ENCODE measurements at places on chromosomes 12 and 14.

DNA sequence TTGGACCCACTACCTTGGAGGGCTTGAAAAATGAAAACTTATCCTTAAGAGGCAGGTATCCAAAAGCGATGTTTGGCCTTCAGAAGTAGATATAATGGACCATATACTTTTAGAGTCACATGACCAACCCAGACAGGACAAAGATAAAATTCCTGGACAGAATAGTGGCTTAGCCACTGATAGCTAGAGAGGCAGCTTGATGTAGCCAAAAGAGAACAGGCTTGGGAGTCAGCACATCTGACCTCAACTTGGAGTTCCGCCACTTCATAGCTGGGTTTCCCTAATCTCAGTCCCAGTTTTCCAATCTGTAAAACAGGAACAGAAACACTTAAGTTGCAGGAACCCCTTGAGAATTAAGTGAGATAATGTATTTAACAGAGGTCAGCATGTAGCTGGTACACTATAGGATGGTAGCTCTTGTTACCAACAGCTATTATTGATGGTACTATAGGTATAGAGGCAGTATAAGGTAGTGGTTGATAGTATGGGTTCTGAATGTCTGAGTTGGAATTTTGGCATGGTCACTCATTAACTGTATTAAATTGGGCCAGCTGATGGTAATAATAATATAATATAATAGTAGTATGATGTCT lies 63.2 kb upstream of the USP44 start:
- no peak for DNase-seq

DNA sequence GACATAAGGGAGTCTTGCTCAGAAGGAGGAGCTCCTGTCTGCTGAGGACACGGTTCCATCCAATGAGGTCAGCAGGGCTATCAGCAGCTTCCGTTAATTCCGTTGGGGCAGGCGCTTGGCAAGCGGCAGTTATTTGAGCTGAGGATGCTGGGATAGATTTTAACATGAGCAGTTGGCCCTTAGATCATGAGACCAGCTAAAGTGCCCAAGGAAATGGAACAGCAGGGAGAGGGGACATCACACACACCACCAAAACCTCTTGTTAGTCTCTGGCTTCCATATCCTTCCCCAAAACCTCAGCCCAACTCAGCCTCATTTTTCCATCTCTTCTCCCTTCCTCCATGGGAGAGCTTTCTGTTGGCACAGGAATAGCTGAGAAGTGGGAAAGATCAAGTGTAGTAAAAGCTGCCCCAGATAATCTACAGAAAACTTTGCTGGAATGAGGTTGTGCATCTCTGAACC lies 138.7 kb upstream of the PZP start:
- no peak for DNase-seq

DNA sequence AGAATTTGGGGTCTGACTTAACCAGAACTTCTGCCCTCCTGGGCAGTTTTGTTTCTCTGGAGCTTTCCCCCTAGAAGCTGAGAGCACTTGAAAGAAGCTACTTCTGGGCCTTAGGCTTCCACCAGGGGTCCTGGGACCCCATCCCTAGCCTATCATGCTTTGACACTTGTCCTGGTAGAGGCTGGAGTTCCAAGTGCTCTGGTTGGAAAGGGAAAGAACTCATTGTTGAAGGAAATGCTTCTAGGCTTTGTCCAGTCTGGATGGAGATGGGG lies 1.4 kb upstream of the COL2A1 start:
- no peak for DNase-seq

DNA sequence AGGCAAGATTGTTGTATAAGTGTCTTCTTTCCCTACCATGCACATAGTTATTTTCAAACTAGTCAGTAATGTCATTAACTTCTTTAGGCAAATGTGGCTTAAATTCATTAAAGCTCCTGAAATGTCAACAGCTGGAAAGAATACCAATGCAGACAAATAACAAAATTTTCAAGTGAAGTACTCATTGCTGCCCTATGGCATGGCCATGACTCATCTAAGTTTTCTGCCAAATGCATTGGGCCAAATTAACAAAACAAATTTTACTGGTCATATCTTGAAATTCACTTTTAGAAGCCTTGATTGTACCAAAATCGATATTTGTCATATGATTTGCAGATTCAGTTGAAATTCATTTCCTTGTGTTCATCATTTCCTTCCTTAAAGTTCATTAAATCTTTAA lies 915.9 kb downstream of the SLC6A15 start:
- DNase-seq = peak; percentile 3

GRCh38 chr12:32120419-32120818 lies 13.8 kb downstream of the BICD1 start:
- DNase-seq = no peak

DNA sequence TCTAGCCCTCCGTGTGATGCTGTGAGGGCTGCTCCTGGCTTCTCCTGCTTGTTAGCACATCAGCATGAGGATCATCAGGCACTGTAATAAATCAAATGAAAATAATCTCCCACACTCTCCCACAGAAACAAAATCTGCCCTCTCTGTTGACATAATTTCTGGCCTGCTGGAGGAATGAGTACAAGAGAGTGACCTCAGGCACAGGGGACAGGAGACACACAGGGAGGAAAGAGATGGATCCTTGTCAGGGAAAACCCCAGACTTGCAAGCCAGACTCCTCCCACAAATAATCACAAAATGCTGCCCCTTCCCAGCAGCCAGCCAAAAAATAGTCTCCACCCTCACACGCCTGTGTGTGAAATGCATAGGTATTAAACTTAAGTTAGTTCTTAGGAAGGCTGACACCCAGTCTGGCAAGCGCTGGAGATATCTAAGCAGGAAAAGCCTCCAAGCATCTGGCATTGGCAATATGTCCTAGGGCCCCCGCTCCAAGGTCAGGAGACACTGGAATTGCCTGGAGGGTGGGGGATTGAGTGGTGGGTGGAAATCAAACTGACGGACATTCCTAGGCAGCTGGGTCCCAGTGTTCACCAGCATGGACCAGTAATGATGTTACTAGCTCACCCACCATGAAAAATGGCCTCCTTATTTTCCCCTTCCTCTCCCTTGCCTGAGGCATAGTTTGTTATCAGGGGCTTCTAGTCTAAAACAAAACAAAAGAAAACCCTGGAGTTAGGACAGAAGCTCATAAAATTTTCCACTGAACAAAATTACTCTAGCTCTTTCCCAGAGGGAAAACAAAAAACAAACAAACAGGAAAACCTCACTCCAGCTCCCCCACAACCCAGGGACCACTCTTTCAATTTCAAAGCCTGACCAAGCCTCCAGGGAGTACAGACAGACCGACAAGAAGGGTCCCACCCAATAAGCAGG lies 22.0 kb downstream of the SMUG1 start:
- no peak for DNase-seq

DNA sequence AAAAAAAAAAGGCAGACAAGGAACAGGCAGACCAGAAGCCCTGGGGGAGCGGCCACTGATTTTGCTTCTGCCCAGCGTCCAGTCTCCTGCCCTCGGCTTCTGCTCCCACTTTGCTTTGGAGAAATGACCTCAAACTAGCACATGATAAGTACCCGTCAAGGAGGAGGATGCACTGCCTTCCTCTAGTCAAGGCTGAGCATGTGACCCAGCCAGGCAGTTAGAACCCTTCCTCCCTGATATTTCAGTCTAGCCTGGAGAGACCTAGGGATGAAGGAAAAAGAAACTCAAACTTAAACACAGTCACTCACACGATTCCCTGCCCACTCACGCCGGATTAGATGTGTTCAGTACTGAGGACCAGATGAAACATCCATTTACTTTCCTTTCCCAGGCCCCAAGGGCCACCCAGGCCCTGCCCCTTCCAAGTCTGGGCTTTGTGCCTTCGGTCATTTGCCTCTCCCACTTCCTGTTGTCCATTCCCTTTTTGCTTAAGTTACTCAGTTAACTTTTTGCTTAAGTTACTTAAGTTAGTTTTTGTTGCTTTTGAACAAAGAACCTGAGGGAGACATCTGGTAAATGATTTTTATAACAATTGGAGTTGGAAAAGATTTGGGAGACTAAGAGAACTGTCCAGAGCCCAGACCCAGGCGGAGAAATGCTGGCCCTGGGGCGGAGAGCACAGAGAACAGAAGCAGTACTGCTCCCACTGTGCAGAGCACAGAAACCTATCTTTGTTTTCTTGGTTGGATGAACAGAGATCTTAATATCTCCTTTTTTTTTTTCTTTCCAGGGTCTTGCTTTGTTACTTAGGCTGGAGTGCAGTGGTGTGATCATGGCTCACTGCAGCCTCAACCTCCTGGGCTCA lies 23.0 kb upstream of the TTC7B start:
- DNase-seq = no peak

DNA sequence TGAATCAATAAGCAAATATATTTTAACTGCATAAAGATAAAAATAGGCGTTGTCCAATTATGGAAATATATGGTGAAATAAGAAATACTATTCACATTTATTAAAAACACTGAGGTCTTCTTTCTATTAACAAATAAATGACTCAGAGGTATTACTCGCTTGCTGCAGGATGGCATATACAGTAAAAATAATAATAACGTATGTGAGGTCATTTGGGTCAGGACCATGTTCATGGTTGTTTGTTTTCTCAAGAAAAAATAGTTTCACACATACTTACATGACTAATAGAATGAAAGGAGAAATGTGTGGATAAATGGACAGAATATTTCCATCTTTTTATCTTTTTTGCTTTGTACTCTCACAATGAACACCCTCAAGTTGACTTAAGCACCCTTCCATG lies 46.5 kb upstream of the RTL1 start:
- no peak for DNase-seq

- no peak for DNase-seq
Observed at GRCh38 chr12:30740274-30740673, 14.5 kb downstream of the CAPRIN2 start.

DNA sequence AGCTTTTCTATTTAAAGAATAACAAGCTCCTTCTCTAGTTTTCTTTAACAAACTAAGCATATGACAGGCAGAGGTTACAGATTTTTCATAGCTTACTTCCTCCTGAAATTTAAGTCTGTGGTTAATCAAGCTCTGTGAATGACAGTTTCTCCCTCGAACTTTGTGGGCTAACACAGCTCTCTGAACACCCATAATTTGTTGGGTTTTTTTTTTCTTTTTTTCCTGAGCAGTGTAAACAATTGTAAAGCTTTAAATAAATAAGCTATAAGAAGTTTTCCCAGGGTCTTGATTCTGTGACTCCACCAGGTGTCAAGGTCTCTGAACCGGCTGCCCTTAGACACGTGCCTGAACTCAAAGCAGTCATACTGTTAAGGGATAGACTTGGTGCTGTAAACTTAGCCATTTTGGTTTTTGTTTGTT lies 128.1 kb upstream of the AMIGO2 start:
- DNase-seq = no peak

GRCh38 chr14:104636131-104636530 lies 31.6 kb upstream of the TMEM179 start:
- DNase-seq = no peak

DNA sequence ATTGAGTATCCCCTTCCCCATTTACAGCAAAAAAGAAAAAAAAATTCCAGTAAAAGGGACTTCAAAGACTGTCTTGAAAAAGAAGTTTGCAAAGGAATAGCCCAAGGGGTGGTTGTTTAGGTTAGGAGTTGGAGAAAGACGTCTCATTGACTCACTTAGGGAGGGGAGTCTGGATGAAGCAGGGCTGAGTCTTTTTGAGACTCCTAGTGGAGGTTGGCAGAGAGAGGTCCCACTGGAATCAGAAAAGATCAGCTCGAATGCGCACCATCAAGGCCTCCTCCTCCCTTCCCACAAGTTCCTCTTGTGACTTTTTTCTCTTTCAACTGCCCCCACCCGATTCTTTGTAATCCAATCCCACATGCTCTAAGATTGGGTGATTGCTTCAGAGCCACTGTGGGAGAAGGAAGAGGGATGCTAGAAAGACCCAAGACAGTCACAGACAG lies 1.9 kb downstream of the ARHGEF40 start:
- DNase-seq = peak; percentile 81

DNA sequence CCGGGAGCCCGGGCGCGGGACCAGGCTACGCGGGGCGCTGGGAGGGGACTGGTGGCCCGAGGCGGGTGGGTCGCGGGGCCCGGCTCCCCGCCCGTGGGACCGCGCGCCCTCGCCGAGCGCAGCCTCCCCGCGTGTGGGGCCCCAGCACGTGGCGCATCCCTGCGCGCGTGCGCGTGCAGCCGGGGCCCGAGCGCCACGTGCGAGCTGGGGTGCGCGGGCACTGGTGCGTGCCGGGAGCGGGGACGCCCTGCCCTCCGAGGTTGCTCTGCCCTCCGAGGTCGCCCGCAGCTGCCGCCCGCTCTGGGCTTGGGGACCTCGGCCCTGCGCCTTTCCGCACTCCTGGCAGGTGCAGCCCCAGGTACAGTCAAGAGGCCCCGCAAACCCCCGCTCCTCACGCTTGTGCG lies 365 bp upstream of the CCDC88C start:
- peak; percentile 21 for DNase-seq

GRCh38 chr14:54500744-54501143 lies 9.0 kb upstream of the CGRRF1 start:
- DNase-seq = no peak

- DNase-seq = no peak
Observed at GRCh38 chr14:104843442-104844305, 21.4 kb upstream of the CEP170B start.

DNA sequence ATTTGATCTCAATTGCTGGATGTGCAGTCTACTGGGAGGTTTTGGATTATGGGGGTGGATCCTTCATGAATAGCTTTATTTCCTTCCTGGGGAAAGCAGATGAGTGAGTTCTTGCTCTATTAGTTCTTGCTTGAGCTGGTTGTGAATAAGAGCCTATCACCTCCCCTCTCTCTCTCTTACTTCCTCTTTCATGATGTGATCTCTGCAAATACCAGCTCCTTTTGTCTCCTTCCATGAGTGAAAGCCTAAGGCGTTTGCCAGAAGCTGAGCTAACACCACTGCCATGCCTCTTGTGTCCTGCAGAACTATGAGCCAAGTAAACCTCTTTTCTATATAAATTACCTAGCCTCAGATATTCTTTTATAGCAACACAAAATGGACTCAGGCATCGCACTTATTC lies 302.7 kb downstream of the CCER1 start:
- peak; percentile 2 for DNase-seq

DNA sequence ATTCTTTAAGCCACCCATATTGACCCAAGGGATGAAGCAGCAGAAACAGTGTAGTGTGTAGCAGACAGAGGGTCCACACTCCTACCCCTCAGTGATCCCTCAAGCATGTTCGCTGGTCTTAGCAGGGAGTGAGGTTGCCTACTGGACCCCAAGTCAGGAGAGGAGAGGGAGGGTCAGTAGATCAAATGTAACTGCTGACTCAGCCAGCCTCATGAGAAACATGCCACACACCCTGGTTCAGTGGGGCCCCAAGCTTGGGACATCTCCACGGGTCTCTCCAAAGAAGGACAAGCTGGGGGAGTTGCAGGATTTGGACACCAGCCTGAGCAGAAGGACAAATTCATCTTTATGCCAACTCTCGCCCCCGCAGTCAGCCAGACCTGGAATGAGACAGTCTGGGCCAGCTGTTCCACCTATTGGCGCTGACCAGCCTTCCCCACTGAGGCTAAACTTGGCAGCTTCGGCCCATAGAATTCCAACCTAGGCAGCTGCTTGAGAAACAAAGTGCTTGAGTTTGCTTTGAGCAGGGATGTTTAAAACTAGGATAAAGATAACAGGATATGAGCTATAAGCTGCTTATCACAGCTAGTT lies 66.0 kb upstream of the ACTN1 start:
- DNase-seq = no peak

- DNase-seq = peak; percentile 78
Observed at GRCh38 chr12:53052419-53053217, 2.8 kb downstream of the TNS2 start.

All from fibroblast of skin of abdomen (primary cell).